ENCODE measurements at places on chromosomes 4 and X.
A peak's percentile ranks its signal among the peaks of the same experiment; 100 is the strongest.

- DNase-seq = no peak
- peaks cover 14% of the 10 kb centered on the region for H3K27me3 ChIP-seq
- no peak overlapping the region for H3K4me3 ChIP-seq
- H3K27ac ChIP-seq = no peak overlapping the region
Observed at GRCh38 chr4:107577743-107578142, 142.3 kb downstream of the PAPSS1 start.

DNA sequence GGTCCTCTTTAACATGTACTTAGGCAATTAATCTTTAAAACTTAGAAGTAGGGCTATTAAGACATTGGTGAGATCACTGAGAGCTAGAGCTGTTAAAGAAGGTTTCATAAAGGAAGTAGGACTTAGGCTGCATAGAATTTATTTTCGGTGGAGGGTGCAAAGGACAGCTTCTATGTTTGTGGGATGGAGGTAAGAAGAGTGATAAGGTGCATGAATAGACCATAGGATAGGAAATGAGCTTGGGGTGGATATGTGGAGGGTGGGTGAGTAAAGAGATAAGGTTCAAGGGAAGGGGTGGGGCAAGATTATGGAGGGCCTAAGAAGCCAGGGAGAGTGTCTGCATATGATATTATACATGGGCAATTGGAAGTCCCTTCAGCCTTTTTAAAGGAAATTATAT is 15.9 kb downstream of the RTL9 start:
- H3K36me3 ChIP-seq = no peaks in the 10 kb centered on the region
- DNase-seq = no peak
- H3K27me3 ChIP-seq = peaks cover 28% of the 10 kb centered on the region
- no peaks in the 10 kb centered on the region for H3K4me1 ChIP-seq
- H3K4me3 ChIP-seq = no peak overlapping the region

DNA sequence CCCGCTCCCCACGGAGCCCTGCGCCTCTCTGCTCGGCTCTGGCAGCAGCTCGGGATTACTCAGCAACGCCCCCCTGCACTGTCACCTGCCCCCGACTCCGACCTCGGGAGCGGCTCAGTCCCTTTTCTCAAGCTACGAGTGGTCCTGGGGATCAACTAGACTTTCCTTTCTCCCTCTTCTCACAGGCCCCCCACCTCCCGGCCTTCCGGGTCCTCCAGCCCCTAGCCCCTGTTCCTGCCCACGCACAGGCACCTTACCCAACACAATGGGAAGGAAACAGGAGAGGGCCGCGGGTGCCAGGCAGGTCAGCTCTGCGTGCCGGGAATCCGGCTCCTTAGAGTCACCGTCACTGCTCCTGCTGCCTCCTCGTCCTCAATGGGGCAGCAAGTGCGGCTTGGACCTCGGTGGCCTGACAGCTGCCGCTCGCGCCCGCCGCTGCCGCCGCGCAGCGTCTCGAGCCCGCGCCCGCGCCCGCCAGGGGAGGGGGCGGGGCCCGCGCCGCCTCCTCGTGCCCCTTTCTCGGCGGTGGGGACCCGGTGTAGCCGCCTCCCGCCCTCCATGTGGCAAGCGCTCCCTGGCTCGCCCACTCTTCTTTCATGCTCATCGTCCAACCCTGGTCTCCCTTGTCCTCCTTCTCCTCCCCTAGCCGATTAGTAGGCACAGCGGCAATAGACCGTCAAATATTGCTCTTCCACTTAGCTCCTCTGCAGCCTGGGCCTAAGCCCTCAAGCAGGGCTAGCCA is at the start of gene RAB9B:
Gene RAB9B (minus strand): TSS at position 455 of the 742 bp plus-strand sequence. CDS start 6,473 bp downstream, outside the sequence.
- peak; percentile 76 for DNase-seq
- H3K4me1 ChIP-seq = peaks cover 4% of the 10 kb centered on the region
- H3K4me3 ChIP-seq = peak within 1 kb of the TSS; percentile 76

DNA sequence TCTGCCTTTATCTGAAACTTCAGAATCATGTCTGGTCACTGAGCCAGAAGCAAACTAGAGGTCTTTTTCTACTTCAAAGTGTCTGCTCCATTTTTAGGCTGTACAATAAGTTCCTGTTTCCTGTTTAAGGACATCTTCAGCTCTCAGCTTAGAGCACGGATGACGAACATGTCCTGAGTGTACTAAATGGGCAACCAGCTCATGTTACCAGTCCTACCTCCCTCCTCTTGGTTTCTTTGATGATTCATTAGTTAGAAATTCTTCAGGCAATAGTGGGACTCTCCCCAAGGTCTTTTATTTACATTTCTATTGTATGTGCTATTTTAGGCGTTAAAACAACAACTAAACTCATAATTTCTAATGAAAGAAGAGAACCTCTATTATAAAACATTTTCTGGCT is 58.0 kb downstream of the ENPEP start:
- DNase-seq = no peak
- no peak overlapping the region for H3K27ac ChIP-seq
- H3K36me3 ChIP-seq = no peaks in the 10 kb centered on the region
- H3K4me1 ChIP-seq = peaks cover 3% of the 10 kb centered on the region
- no peak overlapping the region for H3K4me3 ChIP-seq
- H3K27me3 ChIP-seq = peaks cover 33% of the 10 kb centered on the region

DNA sequence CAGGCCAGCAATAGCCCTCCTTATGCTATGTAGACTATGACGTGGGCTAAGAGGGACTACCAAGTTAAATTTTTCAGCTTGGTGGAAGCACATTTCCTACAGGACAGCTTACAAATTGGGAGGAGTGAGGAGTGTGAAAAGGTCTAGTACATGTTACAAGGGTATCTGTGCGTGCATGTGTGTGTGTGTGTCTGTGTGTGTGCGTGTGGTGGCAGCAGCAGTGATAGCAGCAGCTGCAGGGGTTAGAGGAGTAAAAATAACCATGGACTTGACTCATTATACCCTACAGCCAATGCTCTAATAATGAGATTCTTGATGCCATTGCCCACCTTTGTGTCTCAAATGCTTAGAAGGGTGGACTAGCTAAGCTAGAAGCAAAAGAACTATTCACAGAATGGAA is 88.6 kb downstream of the SLC9A7 start:
- no peak overlapping the region for H3K27ac ChIP-seq
- no peak overlapping the region for H3K4me3 ChIP-seq
- peaks cover 27% of the 10 kb centered on the region for H3K36me3 ChIP-seq
- DNase-seq = no peak
- H3K27me3 ChIP-seq = peaks cover 39% of the 10 kb centered on the region

DNA sequence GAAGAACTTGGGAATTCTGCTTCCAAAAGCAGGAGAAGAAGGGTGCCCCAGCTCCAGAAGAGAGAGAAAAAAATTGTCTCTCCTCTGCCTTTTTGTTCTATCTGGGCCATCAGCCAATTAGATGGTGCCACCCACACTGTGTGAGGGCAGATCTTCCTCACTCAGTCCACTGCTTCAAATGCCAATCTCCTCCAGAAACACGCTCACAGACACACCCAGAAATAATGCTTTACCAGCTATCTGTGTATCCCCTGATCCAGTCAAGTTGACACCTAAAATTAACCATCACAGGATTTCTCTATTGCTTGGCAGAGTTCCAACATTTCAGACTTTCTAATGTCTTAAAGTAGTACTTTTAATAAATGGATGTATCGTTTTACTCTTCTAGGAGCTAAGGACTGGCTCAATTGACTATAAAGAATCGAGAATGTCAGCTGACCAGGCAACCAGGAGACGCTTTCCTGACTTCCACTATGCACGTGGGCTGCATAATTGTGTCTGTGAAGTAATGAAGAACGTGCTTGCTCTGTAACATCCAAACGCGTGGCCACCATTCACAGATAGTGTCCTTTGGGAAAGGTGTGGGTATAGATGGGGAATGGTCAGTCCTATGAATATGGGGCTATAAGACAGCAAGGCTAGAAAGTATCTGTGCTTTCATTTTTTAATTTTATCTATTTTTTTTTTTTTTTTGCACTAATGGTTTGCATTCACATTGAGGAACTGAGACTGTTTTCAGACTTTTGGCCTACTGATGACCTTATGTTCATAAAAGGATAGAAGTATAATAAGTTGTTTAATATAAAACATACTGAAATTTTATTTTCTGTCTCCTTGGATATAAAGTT is 9.9 kb upstream of the SMIM20 start:
- peaks cover 4% of the 10 kb centered on the region for H3K36me3 ChIP-seq
- H3K4me3 ChIP-seq = no peak overlapping the region
- H3K27me3 ChIP-seq = no peaks in the 10 kb centered on the region
- H3K27ac ChIP-seq = no peak overlapping the region
- DNase-seq = no peak

DNA sequence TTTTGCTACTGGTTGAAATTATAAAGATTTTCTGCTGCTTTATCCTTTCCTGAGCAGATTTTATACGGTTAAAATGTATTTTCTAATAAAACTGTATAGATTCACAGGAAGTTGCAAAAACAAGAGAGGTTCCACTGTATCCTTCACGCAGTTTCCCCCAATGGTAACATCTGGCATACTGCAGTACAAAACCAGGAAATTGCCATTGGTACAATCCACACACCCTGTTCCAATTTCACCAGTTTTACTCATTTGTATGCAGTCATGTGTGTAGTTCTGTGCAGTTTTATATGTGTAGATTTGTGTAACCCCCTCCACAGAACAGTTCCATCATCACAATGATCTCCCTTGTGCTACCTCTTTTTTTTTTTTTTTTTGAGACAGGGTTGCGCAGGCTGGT is 20.0 kb downstream of the DDX3X start:
- H3K36me3 ChIP-seq = peaks cover 28% of the 10 kb centered on the region
- no peak overlapping the region for H3K4me3 ChIP-seq
- no peaks in the 10 kb centered on the region for H3K27me3 ChIP-seq
- peaks cover 44% of the 10 kb centered on the region for H3K4me1 ChIP-seq
- no peak overlapping the region for H3K27ac ChIP-seq
- no peak for DNase-seq

GRCh38 chrX:111447298-111447697 is 35.3 kb upstream of the DCX start:
- DNase-seq = no peak
- H3K4me3 ChIP-seq = no peak overlapping the region
- H3K27ac ChIP-seq = no peak overlapping the region
- H3K36me3 ChIP-seq = no peaks in the 10 kb centered on the region
- peaks cover 53% of the 10 kb centered on the region for H3K27me3 ChIP-seq
- H3K4me1 ChIP-seq = no peaks in the 10 kb centered on the region

GRCh38 chr4:16270454-16271328 is 44.4 kb upstream of the TAPT1 start:
- H3K4me3 ChIP-seq = no peak overlapping the region
- peaks cover 6% of the 10 kb centered on the region for H3K27me3 ChIP-seq

All from activated T-cell treated with anti-CD3 and anti-CD28 coated beads, Interleukin-2, amount 50 U/mL, for 24 hours (primary cell).